H54 (cell line): ENCODE measurements at places on chromosomes 13 and 19.

DNA sequence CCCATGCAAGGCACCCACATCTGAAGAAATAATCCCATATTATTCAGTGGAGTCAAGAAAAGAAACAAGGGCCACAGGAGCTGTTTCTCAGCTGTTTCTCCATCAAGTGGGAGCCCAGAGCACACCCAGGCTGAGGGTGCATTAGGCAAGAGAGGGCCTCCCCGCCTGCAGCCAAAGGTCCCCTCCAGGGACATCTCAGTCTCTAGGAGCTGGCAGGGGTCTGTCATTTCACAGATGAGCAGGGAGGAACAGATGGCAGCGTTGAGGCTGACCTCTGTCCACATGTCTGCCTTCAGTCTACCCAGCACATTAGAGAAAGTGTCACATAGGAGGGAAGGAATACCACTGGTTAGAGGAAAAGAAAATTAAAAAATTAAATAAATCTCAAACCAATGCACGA, 157.7 kb downstream of the ZNF536 start:
- no peak for DNase-seq

GRCh38 chr13:90926459-90926858, 421.0 kb upstream of the MIR17HG start:
- no peak for DNase-seq

DNA sequence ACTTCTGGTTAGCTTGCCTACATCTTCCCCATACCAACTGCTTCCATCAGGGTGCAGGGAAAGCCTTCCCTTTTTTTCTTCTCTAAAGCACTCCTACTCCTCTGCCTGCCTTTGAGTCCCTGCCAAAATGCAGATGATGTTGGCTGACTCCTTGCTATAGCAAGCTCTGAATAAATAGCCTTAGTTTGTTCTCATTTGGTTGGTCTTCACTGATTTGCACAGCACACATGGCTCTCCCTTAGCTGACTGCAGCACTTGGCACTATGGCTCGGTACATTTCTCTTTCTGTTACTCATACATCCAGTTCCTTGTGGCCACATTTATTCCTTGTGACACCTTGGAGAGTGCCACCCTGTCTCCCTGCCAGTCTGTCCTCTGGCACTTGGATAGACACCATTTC, 249.8 kb downstream of the DCLK1 start:
- DNase-seq, result no peak

- DNase-seq, result no peak
These were observed 719 bp upstream of the GRK1 start for GRCh38 chr13:113666329-113666670.

DNA sequence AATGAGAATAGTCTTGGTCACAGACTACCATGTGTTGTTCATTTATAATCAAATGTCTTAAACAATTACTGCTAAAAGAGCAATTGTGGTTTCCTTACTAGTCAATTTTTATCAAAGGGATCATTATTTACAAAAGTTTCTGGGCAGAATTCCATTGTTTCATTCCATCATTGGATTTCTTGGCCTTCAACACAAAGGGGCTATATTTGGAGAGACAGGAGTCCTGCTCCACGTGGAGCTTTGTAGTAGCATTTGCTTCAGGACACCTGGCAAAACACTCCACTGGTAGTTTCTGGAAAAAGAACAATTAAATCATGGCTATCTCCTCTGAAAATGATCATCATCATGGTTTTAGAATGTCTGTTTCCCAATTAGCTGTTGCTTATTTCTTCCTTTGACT, 22.3 kb upstream of the STARD13 start:
- no peak for DNase-seq

GRCh38 chr13:98657506-98658085, 80.7 kb upstream of the STK24 start:
- DNase-seq, result no peak
